ENCODE measurements at places on chromosomes 1 and 21.

GRCh38 chr21:38968887-38969543 is 163.3 kb downstream of the ETS2 start:
- no peak for DNase-seq

GRCh38 chr21:16007943-16008342 is 278.2 kb downstream of the USP25 start:
- no peak for DNase-seq

DNA sequence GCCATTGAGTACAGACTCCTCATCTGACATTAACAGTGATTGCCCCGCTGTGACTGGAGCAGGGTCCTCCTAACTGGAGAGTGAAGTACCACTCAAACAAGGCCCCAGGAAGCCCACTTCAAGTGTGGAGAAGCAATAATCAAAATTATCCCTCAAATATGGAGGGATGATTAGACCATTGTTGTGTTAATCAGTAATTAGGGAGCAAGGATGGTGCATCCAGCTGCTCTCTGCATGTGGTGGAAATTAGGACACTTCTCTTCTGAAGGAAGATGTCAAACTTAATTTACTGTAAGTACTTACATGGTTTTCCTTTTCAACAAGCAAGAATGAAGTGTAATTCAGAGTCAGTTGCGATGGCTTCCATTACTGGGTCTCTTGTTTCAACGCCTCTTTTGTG is 3.4 kb upstream of the ZP4 start:
- DNase-seq, result no peak

- no peak for DNase-seq
Measured at GRCh38 chr1:244231193-244231571, 180.1 kb downstream of the ZBTB18 start.

DNA sequence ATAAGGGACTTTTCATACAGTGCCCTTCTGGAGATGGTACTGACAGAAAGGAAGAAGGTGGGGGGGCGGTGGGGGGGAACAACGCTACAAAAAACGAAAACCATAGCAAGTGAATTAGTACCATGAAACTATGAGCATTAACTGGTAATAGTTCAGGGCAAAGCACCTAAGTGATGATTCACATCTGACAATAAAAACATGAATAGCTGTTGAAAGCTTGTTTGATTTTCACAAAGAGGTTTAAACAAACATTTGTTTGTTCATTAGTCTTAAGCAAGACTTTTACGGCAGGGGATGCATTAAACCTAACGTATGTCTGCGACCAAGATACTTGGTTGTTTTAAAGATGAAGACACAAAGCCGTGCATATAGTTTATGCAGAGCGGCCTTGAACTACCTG is 177.5 kb downstream of the LMO4 start:
- no peak for DNase-seq

GRCh38 chr1:74513411-74514300 is 1.2 kb upstream of the LRRC53 start:
- no peak for DNase-seq

GRCh38 chr1:206011057-206011456 is 7.9 kb upstream of the RAB7B start:
- DNase-seq, result no peak

DNA sequence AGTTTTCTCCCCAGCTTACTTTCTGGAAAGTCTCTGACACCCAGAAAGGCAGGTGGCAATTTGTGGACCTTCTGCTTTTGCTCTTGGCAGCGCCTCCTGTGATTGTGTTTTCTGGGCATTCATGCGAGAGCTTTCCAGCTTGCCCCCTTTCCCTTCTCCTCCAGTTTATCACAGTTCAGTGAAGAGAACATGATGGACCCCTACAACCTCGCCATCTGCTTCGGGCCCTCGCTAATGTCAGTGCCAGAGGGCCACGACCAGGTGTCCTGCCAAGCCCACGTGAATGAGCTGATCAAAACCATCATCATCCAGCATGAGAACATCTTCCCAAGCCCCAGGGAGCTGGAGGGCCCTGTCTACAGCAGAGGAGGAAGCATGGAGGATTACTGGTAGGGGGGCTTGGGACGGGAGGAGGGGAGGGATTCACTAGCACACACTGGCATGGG is 24.3 kb upstream of the IKBKE start:
- DNase-seq, result no peak

DNA sequence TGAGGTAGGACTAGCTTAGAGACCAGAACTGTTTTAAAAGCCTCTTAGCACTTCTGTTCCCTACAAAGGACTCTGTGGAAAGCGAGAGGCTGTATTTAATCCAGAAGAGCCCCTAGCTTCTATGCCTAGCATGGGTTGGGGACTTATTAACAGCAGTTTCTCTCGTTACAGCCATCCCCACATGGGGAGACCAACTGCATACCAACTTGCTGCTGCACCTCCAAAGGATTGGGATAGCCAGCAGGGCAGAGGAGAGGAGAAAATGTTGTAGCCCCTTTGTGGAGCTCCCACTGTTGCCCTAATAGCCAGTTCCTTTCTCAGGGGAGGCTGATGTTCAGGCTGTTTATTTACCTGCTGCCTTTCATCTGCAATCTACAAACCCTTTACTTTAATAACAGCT is 11.0 kb upstream of the CELSR2 start:
- no peak for DNase-seq

DNA sequence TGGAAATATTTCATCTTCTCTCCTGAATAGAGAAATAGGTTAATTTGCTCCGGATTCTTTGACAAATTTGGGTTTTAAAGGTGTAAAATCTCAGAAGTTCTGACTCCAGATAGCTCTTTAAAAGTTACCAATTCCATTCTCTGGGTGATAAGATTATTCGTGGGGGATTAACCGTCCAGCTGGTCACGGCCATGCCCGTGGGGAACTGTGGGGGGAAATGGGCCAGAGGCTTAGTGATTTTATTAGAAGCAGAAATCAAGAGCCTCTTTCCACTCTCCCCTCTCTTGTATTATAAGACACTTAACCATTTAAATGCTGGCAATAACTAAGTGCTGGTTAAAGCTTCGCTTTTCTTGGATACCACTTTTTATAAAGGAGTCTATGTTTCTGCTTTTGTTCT is 376.4 kb upstream of the KAZN start:
- no peak for DNase-seq

GRCh38 chr1:185342672-185343259 is 25.7 kb upstream of the IVNS1ABP start:
- no peak for DNase-seq
